ENCODE measurements at places on chromosomes 3 and 15.

GRCh38 chr3:158471639-158472294 is 99.2 kb upstream of the MLF1 start:
- DNase-seq = no peak

GRCh38 chr3:8641472-8641871 is 3.1 kb downstream of the SSUH2 start:
- no peak for DNase-seq

GRCh38 chr3:169710619-169711018 is 47.1 kb upstream of the MECOM start:
- no peak for DNase-seq

DNA sequence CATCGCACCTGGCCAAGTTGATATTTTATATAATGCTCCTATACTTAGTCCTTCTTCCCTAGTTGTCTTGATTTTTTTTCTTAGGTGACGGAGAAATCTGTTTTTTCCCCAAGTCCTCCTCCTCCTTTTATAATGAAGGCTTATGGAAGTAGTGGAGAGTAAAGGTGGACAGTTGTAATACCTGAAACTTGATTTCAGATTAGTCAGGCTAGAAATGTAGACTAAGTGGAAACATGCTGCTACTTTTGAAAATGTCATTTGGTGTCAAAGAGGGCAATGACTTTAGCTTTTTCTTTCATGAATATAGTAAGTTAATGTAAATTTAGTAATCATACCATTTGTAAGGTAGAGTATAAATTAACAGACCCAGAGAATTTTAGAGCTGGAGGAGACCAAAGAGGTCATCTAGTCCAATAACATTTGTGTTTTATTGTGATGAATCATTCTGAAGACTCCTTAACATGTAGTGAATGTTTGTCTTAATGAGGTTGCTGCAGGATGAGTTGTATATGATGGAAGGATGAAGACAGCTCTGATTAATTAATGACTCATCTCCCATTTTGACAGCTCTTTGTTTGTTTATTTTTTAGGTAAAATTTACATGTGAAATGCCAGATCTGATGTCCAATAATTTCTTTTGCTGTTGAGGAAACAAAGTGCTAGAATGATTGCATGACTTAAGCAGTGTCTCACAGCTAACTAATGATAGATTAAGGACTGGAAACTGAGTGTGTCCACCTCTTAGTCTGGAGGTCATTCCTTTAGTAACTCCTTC is 8.7 kb downstream of the CTDSPL2 start:
- no peak for DNase-seq

GRCh38 chr15:64982472-64982871 is 7.2 kb downstream of the SPG21 start:
- no peak for DNase-seq

- no peak for DNase-seq
Measured at GRCh38 chr15:58249646-58250312, 111.6 kb downstream of the AQP9 start.

DNA sequence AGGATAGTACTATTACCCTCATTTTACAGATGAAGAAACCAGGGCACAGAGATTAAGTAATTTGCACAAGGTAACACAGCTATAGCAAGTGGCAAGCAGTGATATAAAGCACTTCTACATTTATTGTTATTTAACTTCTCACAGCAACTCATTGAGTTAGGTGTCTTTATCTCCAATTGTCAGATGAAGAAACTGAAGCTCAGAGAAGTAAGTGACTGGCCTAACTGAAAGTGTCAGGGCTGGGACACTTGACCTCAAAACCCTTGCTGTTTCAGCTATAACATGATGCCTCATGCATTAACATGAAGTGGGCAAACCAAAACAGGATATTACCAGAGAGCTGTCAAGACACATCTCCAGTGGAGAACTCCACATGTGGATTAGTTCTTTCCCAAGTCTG is 65.8 kb upstream of the LEKR1 start:
- DNase-seq = no peak

GRCh38 chr3:147396712-147397046 is 9.7 kb downstream of the ZIC4 start:
- no peak for DNase-seq

DNA sequence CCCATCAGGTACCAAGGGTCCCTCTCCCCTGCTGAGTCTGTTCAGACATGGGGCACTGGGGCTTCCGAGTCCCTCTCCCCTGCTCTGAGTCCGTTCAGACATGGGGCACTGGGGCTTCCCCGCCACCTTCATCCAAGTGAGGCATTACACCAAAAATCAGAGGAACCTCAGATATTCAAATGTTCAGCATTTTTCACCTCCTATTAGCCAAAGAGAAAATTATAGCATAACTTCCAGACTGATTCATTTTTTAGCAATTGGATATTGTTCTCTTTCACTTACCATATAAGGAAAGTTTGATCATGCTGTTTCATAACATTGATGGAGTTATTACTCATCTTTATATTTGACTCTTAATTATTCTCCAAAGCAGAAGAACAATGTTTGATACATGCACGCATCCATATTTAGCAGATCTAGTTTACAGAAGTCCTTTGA is 213.9 kb downstream of the MTHFS start:
- DNase-seq = no peak

GRCh38 chr15:74130155-74130848 is at the start of gene ISLR2:
Gene ISLR2 (plus strand): TSS chr15:74130586. CDS start chr15:74132755, 2,169 bp downstream.
- DNase-seq = no peak

DNA sequence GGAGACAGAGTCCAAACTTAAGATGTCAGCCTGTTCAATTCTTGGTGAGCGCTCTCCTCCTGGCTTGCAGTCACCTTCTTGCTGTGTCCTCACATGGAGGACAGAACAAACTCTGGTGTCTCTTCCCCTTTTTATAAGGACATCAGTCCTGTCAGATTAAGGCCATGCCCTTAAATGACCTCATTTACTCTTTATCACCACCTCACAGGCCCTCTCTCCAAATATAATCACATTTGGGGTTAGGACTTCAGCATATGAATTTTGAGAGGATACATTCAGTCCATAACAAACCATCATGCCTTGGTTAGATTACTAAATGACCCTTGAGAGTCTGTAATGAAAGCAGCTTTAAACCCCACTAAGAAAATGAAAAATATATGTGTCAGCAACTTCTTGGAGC is 175.2 kb downstream of the TAFA4 start:
- DNase-seq = no peak

DNA sequence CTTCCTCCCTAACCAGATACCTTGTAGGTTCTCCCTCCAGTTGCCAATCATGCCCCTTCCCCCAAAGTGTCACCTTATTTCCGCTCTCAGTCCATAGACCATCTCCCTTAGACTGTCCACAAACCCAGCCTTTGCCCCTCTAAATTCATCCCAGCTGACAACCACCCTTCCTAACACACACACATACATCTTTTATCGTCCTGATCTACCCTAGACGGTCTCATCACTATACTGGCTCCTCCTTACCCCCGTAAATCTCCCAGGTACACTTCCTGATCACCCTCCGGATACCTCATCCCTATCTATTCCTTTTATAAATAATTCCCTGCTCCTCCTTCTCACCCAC is 828 bp downstream of the THOC7 start:
- DNase-seq = no peak

- no peak for DNase-seq
Measured at GRCh38 chr3:24853685-24854490, 359.2 kb upstream of the THRB start.

- DNase-seq = no peak
Measured at GRCh38 chr15:28097656-28098359, 1.3 kb downstream of the OCA2 start.

DNA sequence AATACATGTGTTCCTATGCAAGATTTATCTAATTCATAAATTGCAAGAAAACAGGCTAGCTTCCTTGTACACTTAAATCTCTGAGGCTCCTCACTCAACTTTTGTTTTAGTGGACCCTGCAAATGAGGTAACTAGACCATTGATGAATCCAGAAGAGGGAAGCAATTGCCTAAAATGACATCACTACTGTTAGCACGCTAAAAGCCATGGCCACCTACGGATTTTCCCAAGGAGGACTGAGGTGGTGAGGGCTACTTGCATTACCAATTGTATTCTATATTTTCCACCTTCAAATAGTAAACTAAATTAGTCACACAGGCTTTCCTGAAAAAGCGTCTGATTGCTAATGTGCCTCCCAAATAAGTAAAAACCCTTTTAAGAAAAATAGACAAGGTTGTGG is 140.7 kb downstream of the GADL1 start:
- DNase-seq = no peak

DNA sequence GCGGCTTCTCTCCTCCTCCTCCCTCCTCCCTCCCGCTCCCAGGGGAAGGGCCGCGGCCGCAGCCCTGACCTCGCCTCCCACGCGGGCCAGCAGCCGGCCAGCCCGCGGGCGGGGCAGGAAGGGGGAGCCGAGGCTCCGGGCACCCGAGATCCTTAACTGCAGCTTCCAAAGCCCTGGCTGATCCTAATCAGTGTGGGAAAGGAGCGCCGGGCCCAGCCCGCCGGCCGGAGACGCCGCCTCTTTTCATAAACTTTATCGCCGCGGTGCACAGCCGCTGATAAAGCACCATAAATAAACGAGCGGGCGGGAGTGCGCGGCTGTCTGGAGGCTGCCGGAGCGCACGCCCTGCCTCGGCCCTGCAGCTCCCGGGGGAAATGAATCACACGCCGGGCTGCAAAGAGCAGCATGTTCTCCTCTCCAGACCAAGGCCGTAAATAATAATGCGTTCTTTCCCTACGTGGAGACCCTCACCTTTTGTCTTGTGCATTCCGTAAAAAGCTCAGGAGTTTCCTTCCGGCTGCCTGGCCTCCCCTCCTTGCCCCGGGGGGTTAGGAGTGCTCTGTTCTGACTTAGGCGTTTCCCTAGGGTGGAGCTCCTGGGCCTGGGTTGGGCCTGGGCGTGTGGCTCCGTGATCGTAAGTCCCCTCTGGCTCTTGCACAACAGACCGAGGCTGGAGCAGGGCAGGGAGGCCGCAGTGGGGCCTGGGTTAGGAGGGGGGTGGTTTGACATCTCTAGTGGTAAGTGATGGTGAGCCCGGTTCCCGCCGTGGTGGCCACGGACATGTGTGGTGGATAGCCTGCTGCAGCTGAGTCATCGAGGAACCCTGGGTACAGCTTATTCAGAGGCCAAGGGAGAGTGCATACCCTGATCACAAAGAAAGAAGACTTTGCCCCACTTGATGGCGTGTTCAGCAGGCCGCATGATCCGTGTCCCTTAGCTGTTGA is 132.6 kb upstream of the HES1 start:
- peak; percentile 79 for DNase-seq

DNA sequence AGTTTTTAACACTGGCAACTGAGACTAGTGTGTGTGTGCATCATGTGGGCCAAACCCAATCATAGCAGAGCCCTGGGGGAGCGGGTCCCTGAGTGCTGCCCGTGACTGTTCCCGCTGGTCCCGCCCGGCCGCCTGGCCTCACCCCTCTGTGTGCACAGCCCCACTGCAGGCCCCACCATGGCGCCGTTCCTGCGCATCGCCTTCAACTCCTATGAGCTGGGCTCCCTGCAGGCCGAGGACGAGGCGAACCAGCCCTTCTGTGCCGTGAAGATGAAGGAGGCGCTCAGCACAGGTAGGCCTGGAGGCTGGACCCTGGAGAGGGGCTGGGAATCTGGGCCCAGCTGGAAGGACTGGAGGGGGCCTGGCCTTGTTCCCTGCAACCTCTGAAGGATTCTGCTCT is 17.2 kb downstream of the PRKCD start:
- DNase-seq = no peak

GRCh38 chr3:63674586-63674985 is 22.1 kb downstream of the SNTN start:
- DNase-seq = no peak

- no peak for DNase-seq
Measured at GRCh38 chr3:127071597-127072001, 88.7 kb downstream of the PLXNA1 start.

- no peak for DNase-seq
Measured at GRCh38 chr3:150309557-150309956, 98.5 kb upstream of the TSC22D2 start.

DNA sequence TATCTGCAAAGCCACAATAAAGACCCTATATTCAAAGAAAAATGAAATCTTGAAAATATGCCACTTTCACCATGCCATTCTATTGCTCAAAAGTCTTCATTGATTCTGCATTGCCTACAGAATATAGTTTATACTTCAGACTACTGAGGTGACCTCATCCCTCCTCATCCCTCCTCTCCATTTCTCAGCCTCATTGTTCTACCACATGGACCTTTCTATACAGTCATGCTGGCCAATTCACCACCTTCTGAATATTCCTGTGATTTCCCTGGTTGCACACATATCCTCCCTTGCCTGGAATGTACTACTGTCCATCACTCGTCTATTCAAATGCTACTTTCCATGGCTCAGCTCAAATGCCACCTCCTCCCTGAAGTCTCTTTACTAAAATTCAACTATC is 3.5 kb upstream of the COL8A1 start:
- no peak for DNase-seq

GRCh38 chr3:16137044-16137443 is 37.4 kb upstream of the GALNT15 start:
- no peak for DNase-seq

DNA sequence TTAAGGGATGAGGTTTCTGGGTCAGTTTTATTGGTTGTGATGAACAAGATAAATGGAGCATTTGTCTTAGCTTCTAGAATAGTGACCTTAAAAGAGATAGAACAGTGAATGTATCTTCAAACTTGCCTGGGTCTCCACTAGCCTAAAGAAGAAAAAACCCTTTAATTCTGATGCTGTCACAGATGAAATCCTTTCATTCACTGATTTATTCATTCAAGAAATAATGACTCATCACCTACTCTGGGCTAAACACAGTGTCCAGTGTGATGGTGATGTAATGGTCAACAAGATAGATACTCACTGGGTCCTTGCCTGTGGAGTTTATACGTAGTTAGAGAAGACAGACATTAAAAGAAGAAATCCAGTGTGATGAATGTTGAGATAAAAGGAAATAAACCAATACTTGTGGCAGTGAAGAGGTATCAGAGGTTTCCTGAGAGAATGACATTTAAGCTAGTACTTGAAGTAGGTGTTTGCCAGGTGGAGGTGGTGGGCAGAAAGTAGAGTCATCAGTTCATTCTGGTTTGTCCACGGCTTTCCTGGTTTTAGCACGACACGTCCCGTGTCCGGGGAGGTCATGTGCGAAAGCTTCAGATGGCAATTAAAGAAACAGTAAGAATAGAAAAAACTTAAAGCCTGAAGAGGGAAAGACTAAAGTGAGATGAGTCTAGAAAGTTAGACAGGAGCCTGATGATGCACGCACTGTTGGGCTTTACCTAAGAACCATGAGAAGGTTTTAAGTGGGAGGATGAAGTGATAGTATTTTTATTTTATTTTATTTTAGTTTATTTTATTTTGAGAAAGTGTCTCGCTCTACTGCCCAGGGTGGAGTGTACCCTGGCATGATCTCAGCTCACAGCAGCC is 18.5 kb downstream of the PAK2 start:
- peak; percentile 78 for DNase-seq

Measured in ACHN (cell line).